ENCODE measurements at places on chromosomes 16 and 17. TPM values are rescaled to one million over a fixed set of nuclear protein-coding genes. Genes with fewer than 3 reads are reported as not detected.

DNA sequence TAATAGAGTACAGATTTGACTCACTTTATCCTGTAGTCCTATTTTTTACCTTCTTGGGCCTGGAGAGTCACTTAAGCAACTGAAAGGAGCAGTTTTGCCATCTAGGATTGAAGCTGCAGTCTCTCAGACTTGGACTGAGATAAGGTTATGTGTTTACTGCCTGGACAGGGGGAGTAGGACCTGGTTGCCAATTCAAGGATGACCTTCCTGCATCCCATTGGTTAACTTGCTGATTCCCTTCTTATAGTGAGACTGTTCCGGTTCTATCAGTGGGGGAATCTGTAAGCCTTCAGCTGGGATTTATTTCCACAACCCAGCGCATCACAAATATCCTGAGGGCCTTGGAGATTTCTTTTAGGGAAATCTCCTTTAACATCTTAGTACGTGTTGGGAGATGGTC, 2.9 kb downstream of the UBN1 start:
- no peak for DNase-seq
- peaks cover 63% of the 10 kb centered on the region for H3K4me1 ChIP-seq
- H3K36me3 ChIP-seq, result peaks cover 27% of the 10 kb centered on the region
- H3K27me3 ChIP-seq, result no peaks in the 10 kb centered on the region
- no peak overlapping the region for H3K27ac ChIP-seq

DNA sequence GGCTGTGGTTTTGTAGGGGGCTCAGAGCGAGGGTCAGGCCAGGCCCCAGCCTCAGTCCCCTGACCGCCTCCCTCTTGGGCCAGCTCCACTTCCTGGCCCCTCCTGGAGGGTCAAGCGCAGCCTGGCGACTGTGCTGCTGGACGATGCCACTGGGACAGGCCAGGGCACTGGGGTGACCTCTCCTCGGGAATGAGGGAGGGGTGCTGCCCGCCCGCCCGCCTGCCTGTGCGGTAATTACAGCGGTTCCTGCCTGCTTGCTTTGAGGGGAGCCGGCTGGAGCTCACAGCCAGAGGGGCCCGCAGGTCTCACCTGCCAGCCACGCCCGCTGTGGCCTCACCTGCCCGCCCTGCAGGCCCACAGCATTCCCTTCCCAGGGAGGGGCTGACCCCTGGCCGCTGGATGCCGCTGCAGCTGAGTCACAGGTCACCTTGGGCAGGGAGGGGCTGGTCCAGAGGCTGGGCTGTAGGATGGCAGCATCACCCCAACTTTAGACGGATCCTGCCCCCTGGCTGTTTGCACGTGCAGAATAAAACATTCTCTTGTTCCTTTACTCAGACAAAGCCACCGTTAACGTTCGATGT, 76.7 kb upstream of the CBX4 start:
- no peak overlapping the region for H3K4me3 ChIP-seq
- H3K4me1 ChIP-seq, result peaks cover 12% of the 10 kb centered on the region
- H3K36me3 ChIP-seq, result no peaks in the 10 kb centered on the region
- H3K27me3 ChIP-seq, result no peaks in the 10 kb centered on the region

DNA sequence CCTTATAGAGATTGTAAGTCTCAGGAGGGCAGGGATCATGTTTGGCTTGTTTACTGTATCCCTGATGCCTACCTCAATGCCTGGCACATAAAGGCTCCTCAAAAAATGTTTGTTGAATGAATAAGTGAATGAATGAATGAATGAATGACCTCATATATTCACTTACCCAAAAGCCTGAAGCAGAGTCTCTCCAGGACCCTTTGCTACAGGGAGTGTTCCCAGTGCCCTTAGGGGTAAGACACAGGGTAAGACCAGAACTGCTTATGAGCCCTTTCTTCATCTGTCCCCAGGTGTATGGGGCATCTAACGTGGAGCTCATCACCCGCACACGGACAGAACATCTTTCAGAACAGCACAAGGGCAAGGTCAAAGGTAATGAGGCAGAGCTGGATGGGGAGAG, 12.3 kb downstream of the CORO6 start:
- H3K27ac ChIP-seq, result no peak overlapping the region
- peaks cover 32% of the 10 kb centered on the region for H3K27me3 ChIP-seq
- DNase-seq, result no peak
- no peak overlapping the region for H3K4me3 ChIP-seq
- no peaks in the 10 kb centered on the region for H3K36me3 ChIP-seq
- peaks cover 12% of the 10 kb centered on the region for H3K4me1 ChIP-seq

DNA sequence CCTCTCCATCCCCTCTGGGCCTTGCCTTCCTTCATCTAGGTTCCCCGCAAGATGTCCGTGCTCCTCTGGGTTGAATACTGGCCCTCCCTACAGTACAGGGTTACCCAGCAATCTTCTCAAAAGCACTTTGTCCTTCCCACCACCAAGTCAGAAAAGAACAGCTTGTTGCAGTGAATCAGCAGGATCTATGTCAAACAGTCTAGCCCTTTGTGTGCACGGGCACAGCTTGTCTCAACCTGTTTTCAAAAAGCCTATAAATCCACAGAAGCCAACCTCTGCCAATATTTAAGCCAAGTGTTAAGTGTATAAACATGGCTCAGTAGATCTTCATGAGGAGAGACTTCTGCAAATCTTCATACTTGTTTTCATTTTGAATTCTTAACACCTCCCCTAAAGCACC, 25.2 kb downstream of the C17orf67 start:
- H3K4me1 ChIP-seq, result no peaks in the 10 kb centered on the region
- H3K27ac ChIP-seq, result no peak overlapping the region
- no peaks in the 10 kb centered on the region for H3K27me3 ChIP-seq
- H3K4me3 ChIP-seq, result no peak overlapping the region

GRCh38 chr17:65163990-65164495, 26.9 kb downstream of the RGS9 start:
- DNase-seq, result no peak
- H3K36me3 ChIP-seq, result no peaks in the 10 kb centered on the region
- no peak overlapping the region for H3K4me3 ChIP-seq
- no peaks in the 10 kb centered on the region for H3K27me3 ChIP-seq
- H3K27ac ChIP-seq, result no peak overlapping the region

DNA sequence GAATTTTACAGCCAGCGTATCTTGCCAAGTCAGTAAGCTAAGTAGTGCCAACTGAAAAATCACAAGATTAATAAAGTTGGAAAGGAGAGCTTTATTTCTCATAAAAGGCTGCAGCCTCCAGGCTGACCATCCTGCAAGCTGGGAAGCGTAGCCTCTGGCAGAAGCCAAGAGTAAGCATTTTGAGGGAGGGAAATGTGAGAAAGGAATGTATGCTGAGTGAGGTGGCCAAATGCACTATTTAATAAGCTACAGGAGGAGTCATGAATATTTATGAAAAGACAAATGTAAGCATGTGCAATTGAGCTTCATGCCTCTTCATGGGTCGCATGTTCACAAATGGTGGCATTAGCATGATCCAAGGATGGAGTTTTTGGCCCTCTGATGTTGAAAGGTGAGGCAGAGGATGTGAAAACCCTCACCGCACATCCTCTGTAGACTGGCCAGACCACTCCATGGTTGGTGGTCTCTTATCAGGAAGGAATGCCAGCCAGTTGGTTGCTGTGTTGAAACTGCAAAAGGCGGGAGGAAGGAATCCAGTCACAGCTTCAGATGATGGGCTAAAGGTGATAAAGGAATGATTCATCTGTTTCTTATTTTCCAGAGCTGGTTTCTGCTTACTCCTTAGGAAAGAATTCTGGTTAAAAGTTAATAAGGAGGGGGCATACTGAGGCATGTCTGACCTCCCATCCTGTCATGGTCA, 9.2 kb downstream of the KRT33B start:
- no peak overlapping the region for H3K4me3 ChIP-seq
- no peaks in the 10 kb centered on the region for H3K27me3 ChIP-seq
- H3K27ac ChIP-seq, result no peak overlapping the region
- H3K4me1 ChIP-seq, result no peaks in the 10 kb centered on the region
- H3K36me3 ChIP-seq, result no peaks in the 10 kb centered on the region

DNA sequence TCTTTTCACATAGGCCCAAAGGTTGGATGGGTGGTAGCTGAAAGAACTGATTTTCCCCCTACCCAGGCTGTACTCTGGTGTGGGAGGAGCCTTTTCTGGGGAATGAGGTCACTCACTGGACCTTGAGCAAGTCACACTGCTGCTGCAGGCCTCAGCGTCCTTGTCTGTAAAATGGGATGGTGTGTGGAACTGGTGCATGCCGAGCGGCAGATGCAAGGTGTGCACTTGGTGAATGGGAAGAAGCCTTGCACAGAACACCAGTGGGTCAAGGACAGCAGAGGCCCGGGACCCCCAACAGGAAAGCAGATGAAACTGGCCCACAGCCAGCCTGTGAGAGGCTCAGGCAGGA, 38.1 kb downstream of the ARHGAP27 start:
- DNase-seq, result no peak
- no peak overlapping the region for H3K4me3 ChIP-seq
- H3K4me1 ChIP-seq, result peaks cover 6% of the 10 kb centered on the region
- no peaks in the 10 kb centered on the region for H3K27me3 ChIP-seq
- H3K36me3 ChIP-seq, result peaks cover 62% of the 10 kb centered on the region

CD2BP2 gene
- polyA plus RNA-seq, result 59.1 TPM

All from left lung (tissue), 14 donors.